ENCODE measurements at places on chromosomes 4 and X.

DNA sequence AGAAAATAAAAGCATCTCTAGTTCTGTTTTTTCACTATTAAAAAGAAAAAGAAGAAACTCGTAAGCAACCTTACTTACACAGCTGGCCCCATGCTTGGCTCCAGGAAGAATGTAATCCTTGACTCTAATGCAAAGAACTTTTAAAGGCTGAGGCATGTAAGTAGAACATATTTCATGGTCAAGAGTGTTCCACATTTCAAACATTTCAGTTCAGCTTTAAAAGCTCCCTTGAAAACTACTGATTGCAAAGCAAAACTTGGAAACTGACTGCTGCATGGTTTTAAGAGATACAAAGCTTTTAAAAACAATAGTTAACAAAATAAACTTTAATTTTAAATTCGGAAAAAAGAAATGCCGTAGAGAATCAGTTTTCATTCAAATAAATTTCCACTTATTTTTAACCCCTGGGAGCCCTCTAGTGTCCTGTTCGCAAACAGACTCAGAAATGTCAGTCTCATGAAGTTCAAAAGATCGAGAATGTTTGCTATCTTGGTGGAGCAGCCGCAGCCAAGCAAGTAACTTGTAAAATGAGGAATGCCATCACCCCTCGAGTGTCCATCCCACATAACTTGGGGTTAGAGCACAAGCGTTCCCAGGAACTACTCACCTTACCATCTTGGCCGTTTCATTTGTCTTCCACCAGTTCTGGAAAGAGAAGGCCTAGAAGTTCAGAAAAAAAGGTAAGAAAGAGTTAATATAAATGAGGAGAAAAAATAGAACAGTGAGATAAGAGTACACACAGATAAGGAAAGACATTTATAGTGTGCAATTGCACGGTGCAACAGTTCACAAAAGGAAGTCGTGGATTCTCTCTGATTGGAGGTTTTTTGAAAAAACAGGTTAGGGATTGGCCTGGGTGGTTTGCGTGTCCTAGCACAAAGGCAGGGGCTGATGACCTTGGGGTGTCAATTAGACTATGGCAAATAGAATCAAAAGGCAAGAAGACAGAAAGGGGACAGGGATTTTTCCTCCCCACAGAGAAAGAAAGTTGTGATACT is at the start of gene GASK1B:
GASK1B (minus strand) TSS at position 765 of the 998 bp plus-strand sequence. CDS start 1,650 bp downstream, outside the sequence.
- DNase-seq: no peak

DNA sequence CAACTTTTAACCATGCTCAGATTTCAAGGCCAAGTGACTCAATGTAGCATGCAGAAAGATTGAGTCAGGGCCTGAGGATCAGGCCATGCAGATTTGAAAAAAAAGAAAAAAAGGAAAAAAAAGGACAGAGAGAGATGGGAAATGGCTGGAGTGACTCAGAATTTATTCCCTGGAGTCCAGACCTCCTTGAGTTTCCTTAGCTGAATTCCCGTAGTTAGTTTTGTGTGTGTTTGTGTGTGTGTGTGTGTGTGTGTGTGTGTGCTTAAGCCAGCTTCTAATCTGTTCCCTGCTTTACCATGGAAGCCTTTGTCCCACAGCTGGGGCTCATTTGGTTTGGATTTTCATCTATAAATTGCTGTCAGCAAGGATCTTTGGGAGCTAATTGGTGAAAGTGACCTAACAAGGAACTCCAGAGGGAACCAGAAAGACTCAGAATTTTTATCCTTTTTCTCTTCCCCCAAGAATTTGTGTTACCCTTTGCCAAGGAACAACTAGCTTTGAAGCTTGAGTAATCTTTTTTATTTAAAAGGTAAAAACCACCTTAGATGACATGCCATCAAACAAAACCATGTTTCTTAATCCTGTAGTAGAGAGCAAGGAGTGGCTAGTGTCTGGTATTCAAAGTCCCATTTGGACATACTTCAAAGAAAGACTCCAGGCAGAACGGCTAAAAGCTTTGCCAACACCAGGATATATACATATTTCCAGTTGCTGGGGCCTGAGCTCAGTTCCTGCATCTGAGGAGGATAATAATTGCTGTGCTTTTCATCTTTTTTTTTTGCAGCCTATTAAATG is 109.0 kb upstream of the DDIT4L start:
- DNase-seq: no peak

GRCh38 chrX:44085209-44085608 is 112.0 kb upstream of the NDP start:
- no peak for DNase-seq

- DNase-seq: no peak
These were observed 88.2 kb upstream of the STS start for GRCh38 chrX:7059214-7059838.

DNA sequence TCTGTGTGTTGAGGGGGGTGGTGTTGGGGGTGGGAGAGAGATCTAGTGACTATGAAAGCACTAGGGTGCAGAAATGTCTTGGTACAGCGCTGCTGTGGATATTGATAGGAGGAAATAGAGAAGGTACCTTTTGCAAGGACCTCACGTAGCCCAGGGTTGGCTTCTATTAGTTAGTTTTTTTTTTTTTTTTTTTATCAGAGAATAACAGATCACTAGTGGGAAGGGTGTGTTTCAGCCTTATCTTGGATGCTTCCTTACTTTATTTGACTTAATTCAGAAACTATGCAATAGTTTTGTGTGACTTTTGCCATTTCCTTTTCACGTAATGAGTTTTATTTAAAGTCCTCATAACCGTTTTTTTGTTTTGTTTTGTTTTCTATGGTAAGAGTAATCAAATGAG is 16.4 kb upstream of the PGRMC2 start:
- no peak for DNase-seq

- no peak for DNase-seq
These were observed 130.8 kb downstream of the ENOX2 start for GRCh38 chrX:130772105-130772775.

GRCh38 chrX:137646472-137646871 is 80.5 kb downstream of the ZIC3 start:
- no peak for DNase-seq

- no peak for DNase-seq
These were observed 154.6 kb upstream of the RPS6KA3 start for GRCh38 chrX:20421275-20421674.

DNA sequence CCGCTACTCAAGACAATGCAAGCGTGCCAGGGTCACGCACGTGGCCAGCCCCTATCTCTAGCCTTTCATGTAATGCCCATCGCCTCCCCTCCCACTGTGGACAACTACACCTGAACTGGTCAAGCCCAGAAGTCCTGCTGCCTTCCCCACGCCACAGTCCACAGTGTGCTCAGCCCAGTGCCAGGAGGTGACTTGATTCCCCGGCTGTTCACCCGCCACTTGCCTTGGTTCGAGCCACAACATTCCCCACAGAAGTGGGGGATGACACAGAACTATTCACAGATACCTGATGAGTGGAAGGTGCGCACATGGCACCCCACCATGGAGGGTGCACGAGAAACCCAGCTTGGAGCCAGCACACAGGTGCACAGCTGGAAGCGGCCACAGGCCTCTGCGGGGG is 6.8 kb downstream of the ARHGAP4 start:
- DNase-seq: no peak

DNA sequence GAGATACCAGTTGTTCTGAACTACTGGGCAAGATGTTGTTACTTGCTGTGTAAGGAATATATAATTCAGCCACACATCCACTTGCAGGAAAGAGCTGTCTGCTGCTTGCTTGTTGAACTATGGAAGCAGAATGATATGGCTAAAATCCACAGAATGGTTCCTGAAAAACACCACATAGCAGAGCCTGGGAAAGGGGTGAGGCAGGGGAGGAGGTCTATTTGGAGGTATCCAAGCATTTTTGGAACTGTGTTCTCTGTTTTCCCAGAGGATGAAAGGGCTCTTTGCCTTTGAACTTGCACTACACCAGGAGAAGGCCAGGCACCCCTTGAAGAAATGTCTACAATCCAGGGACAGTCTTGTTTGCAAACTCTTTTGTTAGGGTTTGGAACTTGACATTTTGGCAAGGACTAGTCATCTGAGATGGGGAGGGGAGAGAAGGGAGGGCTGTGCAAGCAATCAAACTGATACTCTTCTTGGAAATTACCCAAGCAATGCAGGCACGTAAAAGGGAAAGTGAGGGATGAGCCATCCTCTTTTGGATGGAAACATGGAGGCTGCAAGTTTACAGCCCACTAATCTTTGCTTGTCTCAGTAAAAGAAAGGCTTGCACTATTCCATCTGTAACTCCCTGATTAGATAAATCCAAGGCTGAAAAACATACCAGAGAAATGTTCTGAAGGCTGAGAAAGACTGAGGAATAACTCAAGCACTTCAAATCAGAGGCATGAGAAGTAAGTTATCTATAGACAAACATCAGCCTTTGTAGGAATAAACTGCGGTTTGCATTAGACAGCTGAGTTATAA is 141.0 kb downstream of the TSPAN5 start:
- no peak for DNase-seq

DNA sequence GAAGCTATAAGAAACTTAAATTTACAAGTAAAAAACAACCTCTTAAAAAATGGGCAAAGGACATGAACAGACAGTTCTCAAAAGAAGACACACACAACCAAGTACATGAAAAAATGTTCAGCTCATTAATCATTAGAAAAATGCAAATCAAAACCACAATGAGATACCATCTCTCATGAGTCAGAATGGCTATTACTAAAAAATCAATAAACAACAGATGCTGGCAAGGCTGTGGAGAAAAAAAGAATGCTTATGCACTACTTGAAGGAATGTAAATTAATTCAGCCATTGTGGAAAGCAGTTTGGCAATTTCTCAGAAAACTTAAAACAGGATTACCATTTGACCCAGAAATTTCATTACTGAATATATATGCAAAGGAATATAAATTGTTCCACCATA is 666.3 kb upstream of the GRIA3 start:
- DNase-seq: no peak

DNA sequence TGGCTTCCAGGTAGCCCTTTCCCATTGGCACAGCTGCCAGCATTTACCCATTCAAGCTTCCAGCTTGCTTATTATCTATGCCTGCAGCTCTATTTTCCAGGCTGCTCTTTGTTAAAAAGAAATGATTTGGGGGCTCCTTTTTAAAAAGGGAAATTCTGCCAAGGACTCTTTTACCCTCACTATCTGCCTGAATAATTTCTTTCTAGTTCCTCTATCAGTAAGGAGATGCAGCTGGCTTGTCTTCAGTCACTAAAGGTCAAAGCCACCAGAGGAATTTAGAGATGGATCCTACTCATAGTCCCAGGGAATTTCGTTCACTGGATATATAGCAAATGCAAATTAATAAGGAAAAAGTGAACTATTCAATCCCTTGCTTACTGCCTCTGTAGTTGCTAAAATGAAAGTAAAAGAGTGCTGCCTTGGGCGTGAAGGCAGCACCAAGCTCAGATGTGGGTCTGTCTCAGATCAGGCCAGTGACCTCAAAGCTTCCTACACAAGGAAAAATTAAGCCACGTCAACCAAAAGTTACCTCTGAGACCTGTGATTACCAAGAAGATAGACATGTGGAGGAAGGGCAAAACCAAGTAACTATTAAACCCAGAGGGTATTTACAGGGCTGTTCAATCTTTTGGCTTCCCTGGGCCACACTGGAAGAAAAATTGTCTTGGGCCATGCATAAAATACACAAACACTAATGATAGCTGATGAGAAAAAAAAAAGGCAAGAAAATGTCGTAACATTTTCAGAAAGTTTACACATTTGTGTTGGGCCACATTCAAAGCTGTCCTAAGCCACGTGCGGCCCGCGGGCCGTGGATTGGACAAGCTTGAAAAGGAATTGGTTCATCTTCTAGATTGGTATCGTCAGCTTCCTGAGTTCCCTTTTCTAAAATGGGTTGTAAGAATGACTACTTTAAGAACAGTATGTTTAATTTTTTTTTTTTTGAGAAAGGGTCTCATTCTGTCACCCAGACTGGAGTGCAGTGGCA is 5.3 kb downstream of the ARSF start:
- no peak for DNase-seq

- DNase-seq: no peak
These were observed 624.8 kb upstream of the ATOH1 start for GRCh38 chr4:93203708-93204107.

DNA sequence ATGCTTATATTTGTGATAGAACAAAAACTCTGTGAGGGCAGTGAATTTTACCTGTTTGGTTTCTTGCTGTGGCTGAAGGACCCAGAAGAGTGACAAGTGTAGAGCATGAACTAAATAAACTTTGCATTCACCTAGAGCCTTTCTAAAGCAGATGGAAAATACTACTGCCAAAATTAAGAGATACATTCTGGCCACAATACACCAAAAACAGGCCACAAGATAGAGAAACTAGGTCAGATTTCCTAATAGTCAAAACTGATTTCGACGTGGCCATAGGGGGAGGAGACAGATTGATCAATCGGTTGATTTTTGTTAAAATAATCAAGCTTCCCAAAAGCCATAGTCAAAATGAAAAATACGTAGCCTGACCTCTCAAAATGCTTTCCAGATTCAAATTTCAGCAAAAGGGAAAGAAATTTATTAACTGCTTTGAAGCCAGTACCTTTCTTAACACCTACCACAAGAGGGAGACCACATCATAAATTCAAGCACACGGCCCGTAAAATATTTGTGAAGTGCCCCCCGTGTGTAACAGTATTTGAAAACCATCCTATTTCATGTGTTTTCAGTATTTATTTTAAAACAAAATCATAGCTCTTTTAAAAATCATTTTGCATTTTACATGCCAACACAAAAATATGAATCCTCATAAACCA is 132.4 kb downstream of the CORIN start:
- no peak for DNase-seq

DNA sequence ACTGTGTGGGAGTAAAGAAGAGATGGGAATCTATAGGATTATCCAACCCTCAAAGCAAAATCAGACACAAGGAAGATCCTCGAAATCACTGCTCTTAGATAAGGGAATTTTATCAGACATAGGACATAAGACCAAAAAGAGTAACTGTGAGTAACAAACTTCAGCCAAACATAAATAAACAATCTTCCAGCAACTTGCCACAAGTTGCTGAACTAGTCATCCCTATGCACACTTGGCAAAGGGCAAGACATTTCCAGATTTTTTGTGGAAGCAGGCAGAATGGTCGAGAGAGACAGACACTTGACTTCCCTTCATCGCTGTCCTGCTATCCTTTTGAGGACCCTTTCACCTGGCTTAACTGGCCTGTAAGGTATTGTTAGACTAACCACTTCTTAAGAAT is 89.6 kb downstream of the KCNIP4 start:
- no peak for DNase-seq

DNA sequence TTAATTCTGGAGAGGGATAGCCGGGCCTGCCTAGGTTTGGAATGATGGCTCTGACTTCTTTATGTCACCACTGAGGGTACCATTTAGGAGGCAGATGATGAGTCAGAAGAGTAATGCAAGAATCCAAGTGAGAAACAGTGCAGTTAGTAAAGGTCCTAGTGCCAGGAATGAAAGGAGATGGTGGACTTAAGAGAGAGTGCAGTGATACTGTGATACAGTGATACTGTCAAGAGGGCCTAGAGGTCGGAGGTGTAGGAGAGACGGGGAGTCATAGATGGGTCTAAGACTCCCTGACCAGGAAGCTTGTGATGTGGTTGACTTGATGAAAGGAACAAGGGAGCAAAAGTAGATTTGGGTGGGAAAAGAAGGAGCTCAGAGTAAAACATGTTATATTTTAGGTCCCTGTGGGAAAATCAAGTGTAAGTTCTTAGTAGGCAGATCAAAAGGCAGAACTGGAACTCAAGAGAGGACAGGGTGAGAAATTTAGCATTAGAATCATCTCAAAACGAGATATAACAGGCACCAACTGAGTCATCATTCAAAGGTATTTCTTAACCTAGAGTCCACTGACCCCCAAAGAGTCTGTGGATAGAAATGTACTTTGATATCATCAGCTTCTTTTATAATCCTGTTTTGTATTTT is 85.0 kb downstream of the NFKB1 start:
- no peak for DNase-seq

GRCh38 chrX:10427249-10427648 is 193.1 kb downstream of the MID1 start:
- DNase-seq: no peak

- no peak for DNase-seq
These were observed 160.2 kb downstream of the NHS start for GRCh38 chrX:17535229-17535628.
